ENCODE measurements at places on chromosomes 7 and 10. TPM values are rescaled to one million over a fixed set of nuclear protein-coding genes. Genes with fewer than 3 reads are reported as not detected.

DNA sequence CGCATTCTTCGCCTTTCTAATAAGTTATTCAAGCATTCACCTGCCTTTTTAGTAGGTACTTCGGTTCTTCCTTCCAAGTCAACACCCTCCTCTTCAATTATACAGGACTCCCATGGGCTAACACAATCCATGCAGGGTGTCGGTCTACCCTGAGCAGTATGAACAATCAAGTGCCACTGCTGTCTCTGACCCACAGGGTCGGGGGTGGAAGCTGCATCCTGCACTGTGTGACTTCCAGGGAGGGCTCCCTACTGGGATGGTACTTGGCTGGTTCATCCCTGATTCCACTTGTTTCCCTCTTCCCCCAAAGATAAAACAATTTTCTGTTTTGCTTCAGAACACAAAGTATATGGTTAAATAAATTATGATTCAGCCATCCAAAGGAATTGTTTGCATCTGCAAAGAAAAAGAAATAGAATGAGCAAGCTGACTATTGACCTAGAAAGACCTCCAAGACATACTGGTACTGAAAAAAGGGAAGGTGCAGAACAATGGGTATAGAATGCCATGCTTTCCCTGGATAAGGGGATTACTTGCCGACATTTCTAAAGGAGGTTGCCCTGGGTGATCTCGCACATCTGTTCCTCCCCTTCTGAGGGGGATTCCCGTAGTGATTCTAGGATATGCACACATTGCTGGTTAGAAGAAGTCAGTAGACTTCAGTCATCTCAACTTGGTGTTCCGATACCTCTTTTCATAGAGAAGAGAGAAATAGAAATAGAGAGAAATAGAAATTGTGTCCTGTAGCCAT lies 89.1 kb upstream of the AGR3 start:
- no peak for DNase-seq

- no peak for DNase-seq
Observed at GRCh38 chr10:13813550-13813949, 226.8 kb downstream of the PRPF18 start.

DNA sequence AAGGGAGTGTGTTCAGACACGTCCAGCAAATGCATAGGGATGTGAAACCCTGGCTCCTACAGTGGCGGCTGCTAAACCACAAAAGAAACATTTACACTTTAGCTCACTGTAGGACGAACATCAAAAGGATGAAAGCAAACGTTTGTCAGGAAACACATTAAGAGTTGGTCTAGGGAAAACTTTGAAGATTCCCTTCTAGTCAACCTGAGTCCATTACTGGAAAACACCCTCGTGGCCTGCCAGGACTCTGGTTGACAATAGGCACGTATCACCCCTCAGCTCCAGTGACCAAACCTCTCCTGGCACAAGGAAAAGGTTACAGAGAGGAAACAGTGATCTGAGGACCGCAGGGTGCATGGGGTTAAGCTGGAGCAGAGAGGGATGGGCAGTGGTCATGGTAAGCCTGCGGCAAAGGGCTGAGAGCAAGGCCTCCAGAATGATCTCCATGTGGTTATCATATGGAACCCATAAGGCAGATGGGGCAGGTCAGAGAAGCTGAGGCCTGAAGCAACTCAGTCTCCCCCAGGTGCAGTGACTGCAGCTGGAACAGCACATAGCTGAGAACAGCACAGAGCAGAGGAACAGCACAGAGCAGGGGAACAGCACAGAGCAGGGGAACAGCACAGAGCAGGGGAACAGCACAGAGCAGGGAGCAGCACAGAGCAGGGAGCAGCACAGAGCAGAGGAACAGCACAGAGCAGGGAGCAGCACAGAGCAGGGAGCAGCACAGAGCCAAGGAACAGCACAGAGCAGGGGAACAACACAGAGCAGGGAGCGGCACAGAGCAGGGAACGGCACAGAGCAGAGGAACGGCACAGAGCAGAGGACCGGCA lies 49.9 kb downstream of the CHST15 start:
- DNase-seq: no peak

OR13A1 gene
- total RNA-seq: 0.35 TPM

GRID1 gene
- total RNA-seq: 0.22 TPM

- DNase-seq: no peak
Observed at GRCh38 chr7:158831738-158832091, 2.4 kb upstream of the ESYT2 start.

TRUB1 gene
- total RNA-seq: 23.6 TPM

DNA sequence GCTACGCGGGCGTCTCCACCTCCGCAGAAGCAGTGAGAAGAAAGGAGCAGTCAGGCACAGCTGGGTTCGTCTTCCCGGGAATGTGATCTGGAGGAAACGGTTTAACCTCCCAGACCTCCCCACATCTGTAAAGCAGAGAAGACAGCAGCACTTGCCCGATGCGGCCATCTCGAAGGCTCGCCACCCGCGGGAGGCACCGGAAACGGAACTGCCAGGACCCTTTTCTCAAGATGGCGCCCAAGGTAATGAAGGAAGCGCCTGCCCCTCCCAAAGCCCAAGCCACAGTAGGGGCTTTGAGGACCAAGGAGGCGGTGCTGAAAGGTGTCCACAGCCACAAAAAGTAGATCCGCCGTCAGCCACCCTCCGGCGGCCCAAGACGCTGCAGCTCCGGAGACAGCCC lies 41.7 kb downstream of the ASB13 start:
- DNase-seq: no peak

DNA sequence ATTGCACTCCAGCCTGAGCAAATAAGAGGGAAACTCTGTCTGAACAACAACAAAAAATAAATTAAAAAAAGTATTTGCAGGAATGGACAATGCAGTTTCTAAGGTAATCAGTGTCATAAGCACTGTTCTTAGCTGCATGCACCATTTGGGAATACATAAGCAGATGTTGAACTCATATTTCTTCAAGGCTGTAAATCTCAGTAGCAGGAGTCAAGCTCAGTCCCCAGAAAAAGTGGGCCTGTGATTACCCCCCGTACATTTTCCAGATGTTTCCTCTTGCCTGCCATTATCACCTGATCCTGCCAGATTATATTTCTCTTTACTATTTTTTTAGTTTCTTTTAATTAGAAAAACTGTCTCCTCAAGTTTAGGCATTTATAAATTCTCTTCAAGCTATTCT lies 667.6 kb upstream of the ANKRD30A start:
- DNase-seq: no peak

DNA sequence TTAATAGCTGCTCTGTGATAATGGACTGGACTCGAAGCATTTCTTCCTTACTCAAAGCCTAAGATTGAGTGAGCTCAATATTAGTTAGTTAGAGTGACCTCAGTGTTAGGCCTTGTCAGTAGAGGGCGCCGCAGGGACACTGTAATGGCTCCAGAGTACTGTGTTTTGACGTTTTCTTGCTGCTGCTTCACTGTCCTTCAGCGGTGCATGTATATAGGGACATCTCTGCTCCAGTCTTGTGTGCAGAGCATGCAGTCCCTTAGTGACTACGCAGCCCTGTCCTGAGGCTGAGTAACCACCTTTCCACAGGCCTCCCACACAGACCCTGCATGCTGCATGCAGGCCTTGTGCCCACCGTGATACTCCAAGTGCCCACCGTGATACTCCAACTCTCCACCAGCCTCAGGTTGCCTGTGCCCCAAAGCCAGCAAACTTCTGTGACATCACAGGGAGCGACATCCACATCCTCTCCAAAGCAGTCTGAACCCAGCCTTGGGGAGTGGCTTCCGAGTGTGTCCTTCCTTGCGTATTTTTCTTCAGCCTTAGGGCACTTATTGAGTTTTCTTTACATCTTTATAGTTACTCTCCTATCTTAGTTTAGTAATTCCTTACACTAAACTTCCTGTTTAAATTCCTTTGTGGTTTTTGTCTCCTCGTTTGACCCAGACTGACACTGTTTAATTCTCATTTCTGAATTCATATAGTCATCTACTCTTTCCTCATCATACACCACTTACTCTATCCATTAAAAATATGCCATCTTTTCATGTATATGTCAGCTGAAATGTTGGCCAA lies 118.2 kb downstream of the JAZF1 start:
- no peak for DNase-seq

GRCh38 chr10:1706711-1707110 lies 30.6 kb downstream of the ADARB2 start:
- no peak for DNase-seq

GRCh38 chr7:54874804-54875203 lies 115.8 kb upstream of the SEC61G start:
- DNase-seq: no peak
